Activated CD8-positive, alpha-beta memory T cell treated with anti-CD3 and anti-CD28 coated beads for 1 hour (primary cell): ENCODE measurements at places on chromosomes 4 and X.

DNA sequence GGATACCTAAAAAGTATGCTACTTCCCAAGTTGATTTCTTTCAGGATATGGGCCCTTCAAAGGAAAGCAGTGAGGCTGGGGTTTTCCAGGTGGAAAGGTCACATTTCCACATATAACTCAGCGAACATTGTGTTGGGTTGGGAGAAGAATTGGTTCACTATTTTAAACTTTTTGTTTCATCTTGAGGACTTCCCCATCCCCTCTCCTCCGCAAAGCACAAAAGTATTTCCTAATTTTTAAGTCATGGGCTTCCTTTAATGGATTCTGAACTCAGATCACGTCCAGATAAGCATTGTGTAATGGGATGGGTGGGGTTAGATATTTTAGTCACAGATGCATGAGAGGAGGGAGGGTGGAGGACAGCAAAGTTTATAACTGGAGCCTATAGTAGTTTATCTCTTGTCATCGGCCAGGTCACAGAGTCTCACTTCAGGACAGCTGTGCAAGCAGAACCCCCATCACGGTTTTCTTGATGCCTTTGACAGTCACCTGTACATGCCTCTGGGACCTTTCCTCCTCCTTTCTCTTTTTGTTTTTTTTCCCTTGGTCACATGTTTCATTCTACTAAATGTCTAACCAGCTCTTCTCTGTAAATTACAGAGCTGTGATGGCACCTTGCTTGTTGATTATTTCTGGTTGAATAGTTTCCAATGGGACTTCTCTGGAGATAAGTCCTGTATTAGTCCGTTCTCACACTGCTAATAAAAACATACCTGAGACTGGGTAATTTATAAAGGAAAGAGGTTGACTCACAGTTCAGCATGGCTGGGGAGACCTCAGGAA lies 115.4 kb downstream of the PTTG2 start:
- no peak for DNase-seq

DNA sequence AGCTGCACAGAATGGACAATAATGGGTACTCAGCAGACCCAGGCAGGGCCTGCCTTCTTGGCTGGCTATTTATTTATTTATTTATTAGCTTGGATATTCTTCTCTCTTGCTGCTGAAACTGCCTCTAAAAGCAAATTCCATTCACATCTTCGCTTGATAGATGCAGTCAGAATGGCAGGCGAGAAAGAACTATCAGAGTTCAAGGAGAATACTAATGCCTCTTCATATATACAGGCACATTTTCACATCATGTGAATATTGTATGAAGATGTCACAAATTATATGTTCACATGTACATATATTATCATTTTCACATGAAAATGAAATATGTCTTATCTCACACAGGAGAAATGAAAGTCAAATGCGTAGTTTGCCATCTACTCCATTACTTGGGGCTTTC lies 479.7 kb upstream of the ATOH1 start:
- no peak for DNase-seq

- no peak for DNase-seq
Measured at GRCh38 chr4:78899302-78899701, 39.9 kb downstream of the PAQR3 start.

DNA sequence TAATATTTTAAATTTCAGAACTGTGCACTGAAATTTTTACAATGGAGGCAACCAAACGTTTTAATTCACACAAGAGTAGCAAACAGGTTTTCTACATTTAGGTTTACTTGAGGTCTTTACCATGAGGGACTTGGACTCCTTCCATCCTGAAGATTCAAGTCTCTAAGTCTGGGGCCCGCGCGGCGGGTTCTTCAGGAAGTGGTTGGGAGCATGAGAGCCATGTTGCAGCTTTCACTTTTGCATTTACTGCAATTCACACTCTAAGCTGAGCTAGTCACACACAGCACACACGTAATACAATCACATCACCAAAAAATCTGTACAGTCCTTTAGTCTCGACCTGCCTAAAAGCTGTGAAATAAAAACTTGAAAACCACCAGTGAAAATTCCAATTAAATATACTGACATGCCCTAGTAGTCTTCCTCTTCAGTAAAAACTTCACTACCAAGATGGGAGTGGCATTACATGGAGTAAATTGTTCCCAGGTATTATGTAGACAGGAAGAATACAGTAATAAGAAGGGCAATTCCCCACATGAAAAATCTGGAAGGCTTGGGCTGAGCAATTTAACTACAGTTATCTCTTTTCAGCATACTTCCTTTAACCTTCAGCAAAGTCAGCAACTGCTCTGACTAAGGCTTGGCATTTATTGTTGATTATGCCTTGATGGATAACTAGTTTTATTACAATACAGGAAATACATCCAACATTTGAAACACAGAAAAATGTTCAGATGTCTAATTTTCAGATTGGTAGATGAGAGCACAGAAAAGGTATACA lies 571.1 kb upstream of the DIPK2B start:
- DNase-seq = no peak

- no peak for DNase-seq
Measured at GRCh38 chr4:1082215-1083182, 30.9 kb downstream of the RNF212 start.

DNA sequence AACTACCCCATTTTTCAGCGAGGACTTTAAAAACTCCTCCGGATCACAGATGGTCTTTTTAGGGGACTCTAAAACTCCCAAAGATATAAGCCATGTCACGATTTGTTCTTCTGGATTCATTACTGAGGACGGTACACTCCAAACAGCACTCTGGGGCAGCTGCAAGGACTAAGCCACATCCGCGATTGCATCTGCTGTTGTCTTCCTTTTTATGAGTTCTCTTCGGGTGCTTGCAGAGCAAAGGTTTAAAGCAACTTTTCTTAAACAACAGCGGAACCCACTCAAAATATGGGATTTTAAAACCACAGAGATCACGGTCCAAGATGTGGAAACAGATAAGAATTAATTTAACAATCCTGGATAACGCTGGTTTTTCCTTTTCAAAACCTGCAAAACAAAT lies at the start of gene ARHGEF6:
Gene ARHGEF6 (minus strand): TSS at position 170 of the 400 bp plus-strand sequence. CDS start 50 bp downstream, at position 120.
- DNase-seq = no peak

DNA sequence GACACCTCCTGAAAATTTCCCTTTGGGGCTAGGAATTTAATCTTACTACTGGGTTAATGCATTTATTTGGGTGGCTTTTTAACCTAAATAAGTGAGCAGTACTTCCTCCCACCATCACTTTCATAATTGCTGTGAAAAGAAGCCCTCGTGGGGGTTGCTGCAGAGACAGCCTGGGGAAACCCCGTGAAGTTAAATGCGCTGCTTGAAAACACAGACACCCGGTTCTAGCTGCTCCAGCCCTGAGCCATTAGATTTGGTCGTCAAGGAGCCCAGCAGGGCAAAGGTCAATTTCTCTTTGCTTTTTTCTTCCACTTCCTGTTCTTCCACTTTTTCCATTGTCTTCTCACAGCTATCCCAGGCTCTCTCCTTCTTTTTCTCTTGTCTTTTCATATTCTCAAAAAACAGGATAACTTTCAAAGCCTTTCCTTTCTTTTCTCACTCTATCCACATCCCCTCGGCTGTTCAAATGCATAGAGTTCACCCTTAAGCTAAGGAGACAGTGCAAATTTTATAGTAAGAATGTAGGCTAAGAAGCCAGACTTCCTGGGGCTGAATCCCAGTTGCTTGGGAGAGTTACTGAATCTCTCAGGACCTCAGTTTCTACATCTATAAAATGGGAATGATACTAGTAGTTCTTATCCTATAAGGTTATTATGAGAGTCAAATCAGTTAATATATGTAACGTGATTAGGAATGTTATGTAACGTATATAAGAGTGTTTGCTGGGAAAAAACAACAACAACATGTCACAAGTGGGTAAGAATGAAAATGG lies 91.5 kb upstream of the ZNF827 start:
- no peak for DNase-seq

GRCh38 chr4:26069218-26069617 lies 155.2 kb downstream of the SMIM20 start:
- DNase-seq = no peak

- DNase-seq = no peak
Measured at GRCh38 chr4:12110627-12111026, 681.9 kb upstream of the HS3ST1 start.

GRCh38 chr4:107115185-107115847 lies 79.2 kb upstream of the DKK2 start:
- DNase-seq = no peak

DNA sequence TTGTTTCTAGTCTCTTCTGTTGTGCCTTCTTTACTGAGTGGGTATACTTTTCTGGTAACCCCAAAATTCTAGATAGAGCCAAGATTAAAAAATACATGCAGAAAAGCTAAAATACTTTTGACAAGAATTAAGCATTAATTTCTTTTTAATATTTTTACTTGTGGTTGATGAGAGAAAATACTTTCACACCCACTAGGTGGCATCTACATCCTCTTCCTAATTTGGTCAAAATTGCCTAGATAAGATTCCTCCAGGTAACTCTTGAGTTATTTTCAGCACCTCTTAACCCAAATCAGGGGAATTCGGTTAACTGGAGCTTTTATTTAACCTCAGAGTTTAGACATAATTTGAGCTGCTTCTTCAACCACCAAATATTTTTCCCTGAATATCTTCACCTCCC lies 28.4 kb upstream of the COX7B2 start:
- DNase-seq = no peak

DNA sequence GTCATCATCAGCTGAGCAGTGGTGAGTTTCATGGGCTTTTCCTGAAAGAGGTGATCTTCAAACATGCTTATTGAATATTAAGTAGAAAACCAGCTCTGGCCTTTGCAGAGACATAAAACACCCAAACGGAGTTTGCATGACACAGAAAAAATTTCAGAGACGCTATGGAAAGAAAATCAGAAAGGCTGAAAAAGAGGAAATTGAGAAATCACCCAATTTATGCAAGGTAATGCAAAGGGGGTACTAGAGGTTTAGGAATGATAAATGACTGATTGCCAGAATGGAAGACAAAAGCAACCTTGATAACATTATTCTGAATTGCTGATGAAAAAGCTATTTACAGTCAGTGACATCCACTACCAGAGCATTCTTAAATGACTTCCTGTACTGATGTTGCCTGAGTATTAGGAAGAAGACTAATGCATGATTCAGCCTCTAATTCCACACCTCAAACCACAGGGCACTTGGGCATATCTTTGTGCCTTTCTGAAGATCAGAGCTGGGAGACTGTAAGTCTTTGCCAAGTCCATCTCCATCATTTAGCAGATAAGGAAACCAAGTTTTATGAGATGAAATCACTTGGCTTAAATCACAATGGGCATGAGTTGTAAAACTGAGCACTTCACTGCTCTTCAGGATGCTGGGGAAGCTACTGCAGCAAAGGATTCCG lies 565.7 kb downstream of the PPARGC1A start:
- no peak for DNase-seq

DNA sequence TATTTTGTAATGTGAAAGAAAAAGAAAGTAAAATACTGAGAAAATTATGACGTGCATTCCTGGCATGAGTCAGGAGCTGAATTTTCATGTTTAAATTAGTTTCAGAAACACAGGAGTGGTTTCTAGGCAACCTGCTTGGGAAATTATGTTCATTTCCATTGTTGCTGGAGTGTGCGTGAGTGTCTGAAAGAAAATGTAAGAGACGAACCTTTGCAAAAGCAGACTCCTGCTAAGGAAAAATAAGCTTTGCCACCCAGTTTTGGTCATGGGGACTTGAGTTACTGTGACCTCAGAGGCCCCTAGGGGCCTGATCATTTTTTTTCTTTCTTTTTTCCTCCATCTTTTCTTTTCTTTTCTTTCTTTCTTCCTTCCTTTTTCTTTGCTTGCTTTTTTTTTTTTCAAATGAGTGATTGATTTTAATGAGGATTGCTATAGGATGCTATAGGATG lies 18.8 kb upstream of the CHRNA9 start:
- no peak for DNase-seq

GRCh38 chr4:83382850-83383249 lies 48.2 kb upstream of the HPSE start:
- DNase-seq = no peak

DNA sequence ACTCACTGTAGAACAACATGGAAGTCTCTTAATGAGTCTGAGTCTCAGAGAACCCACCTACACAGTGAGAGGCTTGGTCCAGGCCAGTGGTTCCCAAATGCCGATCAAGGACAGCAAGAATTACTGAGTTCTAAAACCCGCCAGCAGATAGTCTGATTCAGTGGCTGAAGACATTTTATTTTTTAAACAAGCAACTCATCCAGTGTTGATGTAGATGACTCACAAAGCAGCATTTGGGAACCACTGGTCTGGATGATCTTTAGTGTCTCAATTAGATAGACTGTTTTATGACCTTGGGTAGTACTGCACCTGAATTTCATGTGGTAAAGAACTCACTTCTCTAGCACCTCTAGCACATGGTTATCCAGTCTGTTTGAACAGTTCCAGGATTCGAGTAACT lies 193.6 kb downstream of the FBXW7 start:
- no peak for DNase-seq

- DNase-seq = no peak
Measured at GRCh38 chr4:56477192-56477702, 9.8 kb downstream of the SRP72 start.

GRCh38 chrX:56113785-56114436 lies 118.2 kb upstream of the KLF8 start:
- DNase-seq = no peak

GRCh38 chr4:78653655-78654054 lies 102.1 kb downstream of the ANXA3 start:
- DNase-seq = no peak

DNA sequence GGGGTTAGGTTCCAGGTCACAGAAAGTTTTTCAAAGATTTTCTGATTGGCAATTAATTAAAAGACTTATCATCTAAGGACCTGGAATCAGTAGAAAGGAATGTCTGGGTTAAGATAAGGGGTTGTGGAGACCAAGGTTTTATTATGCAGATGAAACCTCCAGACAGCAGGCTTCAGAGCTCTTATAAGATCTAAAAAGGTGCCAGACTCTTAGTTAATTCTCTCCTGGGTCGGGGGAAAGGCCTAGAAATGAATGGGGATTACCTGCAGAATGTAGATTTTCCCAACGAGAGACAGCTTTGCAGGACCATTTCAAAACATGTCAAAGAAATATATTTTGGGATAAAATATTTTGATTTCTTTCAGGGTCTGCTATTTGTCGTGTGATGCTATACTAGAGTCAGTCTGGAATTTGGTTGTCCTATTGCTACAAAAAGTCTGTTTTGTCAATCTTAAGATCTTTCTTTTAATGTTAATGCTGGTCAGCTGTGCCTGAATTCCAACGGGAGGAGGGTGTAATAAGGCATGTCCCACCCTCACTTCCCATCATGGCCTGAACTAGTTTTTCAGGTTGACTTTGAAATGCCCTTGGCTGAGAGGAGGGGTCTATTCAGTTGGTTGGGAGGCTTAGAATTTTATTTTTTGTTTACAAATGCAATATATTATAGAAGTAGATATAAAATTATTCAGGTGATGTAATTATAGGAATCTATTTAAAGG lies 15.8 kb downstream of the EGF start:
- no peak for DNase-seq

DNA sequence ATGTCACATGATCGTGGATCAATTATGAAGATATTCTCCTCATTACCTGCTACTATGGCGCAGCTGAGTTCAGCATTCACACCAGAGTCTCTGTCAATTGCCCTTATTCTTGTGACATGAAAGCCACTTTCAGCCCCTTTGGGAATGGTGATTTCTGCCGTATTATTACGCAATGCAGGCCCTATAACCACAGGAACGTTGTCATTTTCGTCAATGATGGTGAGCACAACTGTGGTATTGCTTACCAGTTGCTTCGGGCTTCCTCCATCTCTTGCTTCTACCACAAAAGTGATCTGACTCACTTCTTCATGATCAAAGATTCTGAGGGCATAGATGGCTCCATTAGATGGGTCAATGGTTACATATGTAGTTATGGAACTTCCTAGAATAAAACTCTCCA lies 2.1 kb downstream of the PCDH18 start:
- no peak for DNase-seq

GRCh38 chr4:2412534-2412884 lies 5.9 kb downstream of the ZFYVE28 start:
- DNase-seq = peak; percentile 37

- DNase-seq = no peak
Measured at GRCh38 chrX:22134681-22135080, 102.6 kb downstream of the PHEX start.
